ENCODE measurements at places on chromosomes 11 and 22.

DNA sequence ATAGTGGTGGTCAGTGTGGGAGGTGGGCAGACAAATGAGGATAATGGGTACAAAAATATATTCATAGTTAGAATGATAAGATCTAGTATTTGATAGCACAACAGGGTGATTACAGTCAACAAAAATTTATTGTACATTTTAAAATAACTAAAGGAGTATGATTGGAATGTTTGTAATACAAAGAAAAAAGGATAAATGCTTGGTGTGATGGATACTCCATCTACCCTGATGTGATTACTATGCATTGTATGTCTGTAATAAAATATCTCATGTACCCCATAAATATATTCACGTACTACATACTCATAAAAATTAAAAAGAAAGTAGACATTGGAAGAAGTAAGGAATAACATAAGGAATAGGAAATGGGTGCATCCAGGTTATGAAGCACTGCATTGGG lies 15.4 kb downstream of the RRP8 start:
- no peak for DNase-seq

- peak; percentile 96 for DNase-seq
Observed at GRCh38 chr11:62556108-62556874, 9.7 kb upstream of the AHNAK start.

- peak; percentile 64 for DNase-seq
Observed at GRCh38 chr11:75031771-75032549, 43.2 kb downstream of the NEU3 start.

DNA sequence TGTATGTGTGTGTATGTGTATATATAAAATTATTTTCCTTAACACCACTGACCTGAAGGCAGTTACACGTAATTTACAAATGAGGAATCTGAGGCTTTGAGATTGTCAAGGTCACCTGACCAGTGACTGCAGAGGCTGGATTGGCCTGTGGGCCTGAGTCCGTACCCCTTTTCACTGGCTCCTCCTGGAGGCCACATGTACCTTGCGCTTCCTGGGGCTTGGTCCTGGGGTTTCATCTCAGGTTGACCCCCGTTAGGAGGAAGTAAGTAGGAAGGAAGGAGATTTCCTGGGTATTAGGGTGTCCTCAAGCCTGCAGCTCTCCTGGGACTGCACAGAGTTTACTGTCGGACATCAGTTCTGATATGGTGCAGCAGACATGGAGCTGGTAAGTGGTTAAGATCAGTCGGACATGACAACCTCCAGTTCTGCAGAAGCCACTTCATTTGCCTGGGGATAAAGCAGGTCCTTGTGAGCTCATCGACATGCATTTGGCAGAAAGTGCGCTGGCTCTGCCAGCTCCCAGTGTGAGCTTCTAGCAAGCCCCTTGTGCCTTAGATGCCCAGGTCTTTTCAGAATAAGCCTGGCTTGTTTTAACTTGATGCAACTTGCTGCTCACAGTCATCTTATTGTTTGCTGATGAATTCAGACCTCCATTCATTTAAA lies 36.6 kb downstream of the ST3GAL4 start:
- DNase-seq: peak; percentile 80

DNA sequence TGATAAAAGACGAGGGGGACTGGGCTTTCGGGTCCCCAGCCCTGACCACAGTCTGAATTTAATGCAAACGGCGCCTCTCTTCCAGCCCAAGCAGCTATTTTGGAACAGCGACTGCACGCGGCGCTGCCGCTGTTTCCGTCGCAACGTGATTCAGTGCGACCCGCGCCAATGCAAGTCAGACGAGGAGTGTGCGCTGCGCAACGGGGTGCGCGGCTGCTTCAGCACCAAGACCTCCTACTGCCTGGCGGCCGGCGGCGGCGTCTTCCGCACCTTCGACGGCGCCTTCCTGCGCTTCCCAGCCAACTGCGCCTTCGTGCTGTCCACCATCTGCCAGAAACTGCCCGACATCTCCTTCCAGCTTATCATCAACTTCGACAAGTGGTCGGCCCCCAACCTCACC lies 56.7 kb downstream of the TECTA start:
- no peak for DNase-seq

GRCh38 chr11:101729406-101730078 lies 145.7 kb upstream of the TRPC6 start:
- no peak for DNase-seq

- DNase-seq: no peak
Observed at GRCh38 chr11:97033178-97033577, 643.4 kb downstream of the JRKL start.

DNA sequence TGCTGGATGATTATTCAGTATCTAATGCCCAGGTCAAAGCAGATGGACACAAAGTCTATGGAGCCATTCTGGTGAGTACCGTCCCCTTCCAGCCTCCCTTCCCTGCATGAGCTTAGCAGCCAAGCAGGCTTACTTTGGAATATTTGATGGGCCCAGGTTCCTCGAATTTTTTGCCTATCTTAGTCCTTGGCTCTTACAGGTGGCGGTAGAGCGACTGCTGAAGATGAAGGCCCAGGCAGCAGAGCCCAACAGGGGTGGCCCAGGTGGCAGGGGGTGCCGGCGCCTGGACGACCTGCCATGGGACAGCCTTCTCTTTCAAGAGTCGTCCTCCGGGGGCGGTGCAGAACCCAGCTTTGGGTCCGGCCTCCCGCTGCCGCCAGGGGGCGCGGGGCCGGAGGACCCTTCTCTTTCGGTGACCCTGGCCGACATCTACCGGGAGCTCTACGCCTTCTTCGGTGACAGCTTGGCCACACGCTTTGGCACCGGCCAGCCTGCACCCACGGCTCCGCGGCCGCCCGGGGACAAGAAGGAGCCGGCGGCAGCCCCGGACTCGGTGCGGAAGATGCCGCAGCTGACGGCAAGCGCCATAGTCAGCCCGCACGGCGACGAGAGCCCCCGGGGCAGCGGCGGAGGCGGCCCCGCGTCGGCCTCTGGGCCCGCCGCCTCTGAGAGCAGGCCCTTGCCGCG lies 741 bp upstream of the TMEM179B start:
- peak; percentile 93 for DNase-seq
